ENCODE measurements at places on chromosomes 13 and 19. TPM values are rescaled to one million over a fixed set of nuclear protein-coding genes. Genes with fewer than 3 reads are reported as not detected.

- no peak for DNase-seq
Observed at GRCh38 chr19:7068599-7068998, 904 bp upstream of the ZNF557 start.

DNA sequence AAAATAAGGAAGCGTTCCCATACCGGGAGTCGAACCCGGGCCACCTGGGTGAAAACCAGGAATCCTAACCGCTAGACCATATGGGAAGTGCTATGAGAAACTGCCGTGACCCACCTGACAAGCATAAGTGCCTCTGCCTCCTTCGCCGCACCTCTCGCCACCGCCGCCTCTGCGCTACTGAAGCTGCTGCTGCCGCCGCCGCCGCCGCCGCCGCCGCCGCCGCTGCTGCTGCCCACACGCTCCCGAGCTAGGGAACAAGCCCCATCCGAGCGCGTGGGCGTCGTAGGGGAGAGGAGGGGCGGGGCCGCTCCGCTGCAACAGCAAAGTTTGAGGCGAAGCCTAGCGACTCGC lies 610 bp upstream of the WBP4 start:
- peak; percentile 73 for DNase-seq

GRCh38 chr13:80262051-80262695 lies 78.8 kb downstream of the SPRY2 start:
- no peak for DNase-seq

DNA sequence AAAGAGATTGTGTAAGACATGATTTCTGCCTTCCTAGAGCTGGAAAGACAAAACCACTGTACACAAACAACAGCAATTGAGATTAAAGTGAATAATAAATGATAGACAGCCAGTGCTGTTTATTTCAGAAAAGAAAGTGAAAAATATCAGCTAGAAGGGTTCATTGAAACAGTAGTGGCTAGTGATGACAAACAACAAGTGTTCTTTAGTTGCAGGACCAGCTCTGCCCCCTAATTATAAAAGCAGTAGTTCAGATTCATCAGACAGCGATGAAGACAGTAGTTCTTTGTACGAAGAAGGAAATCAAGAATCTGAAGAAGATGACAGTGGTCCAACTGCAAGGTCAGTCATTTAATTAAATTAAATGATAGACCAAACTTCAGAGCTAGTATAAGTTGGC lies 14.8 kb downstream of the GPALPP1 start:
- no peak for DNase-seq

DNA sequence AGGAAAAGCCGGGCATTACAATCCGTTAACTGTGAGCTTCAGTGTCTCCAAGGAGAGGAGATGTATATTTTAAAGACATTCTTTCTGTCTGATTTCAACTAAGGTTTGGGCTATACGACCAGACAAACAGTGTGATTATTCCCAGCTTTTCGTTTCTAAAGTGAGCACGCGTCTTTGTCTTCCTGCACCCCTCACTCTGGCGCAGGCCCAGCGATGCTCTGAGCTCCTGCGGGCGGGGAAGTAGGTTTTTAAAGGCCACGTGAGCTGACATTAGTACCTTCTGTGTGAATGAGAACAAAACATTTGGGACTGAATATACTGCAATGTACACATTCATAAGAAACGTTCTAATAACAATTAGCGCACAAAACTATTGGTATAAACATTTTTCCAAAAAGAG lies 15.3 kb upstream of the RANBP3 start:
- DNase-seq, result no peak

DNA sequence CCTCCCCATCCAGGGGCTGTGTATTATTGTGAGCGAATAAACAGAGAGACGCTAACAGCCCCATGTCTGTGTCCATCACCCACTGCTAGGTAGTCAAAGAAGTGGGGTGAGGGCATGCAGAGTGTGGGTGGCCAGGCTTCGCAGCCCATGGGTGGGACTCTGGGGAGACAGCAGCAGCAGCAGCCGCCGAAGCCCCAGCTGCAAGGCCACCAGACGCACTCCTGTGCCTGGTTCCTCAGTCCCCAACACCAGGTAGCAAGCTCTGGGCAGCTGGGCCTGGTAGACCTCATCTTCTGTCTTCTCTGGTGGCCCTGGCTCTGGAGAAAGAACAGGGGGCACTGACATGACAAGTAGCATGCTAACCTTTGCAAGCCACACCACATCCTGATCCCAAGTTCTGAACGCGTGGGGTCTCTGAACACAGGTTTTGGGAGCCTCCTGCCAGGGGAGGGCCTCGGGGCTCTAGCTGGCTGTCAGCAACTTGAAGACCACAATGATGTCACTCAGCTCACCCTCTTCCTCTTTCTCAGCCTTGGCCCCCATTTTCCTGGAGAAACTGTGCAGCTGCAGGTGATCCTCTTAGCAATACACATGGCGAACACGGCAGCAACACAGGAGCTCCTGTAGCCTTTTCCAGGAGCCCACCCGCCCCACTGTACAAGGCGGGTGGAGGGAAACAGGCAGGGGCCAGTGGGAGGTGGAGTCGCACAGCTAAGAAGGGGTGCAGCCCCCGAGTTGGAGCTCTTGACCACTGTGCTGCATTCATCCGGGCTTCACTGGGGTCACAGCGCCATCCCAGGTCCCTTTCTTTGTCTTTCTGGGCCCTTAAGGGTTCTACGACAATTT lies 5.8 kb downstream of the FUZ start:
- no peak for DNase-seq

GRCh38 chr13:45341799-45342500 lies 967 bp upstream of the TPT1 start:
- DNase-seq, result no peak

- DNase-seq, result no peak
Observed at GRCh38 chr13:71935166-71935840, 68.3 kb upstream of the DACH1 start.

DNA sequence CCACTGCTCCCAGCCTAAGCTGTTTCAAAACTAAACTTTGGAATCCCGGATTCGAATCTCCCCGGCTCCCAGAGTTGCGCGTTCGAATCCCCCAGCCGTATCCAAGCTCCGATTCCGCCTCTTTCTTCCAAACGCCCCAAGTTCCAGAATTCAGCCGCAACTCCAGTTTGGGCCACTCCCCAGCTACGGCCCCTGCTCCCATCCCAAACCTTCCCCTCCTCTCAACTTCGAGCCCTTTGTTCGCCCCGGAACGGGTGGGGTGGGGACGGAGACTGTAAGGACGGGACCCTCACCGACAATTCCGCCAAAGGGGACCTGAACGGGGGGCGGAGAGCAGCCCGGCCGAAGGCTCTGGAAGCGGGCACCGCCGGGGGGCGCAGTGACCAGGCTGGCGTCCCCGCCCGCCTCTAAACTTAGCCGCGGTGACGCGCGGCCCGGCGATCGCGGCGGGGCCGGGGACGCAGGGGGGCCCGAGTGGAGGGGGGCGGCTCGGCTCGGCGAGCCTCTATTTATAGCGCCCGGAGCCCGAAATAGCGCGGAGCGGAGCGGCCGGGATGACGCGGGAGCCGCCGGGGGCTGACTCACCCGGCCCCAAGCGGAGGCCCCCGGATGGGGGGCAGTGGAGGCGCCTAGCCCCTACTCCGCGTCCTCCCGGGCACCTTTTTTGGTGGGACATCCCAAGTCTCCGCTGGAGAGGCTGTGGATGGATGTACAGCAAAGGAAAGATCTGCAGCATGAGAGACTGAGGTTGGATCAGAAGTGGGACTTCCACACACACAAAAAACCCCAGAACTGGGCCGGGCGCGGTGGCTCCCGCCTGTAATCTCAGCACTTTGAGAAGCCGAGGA lies 4.9 kb upstream of the ERCC1 start:
- no peak for DNase-seq

DNA sequence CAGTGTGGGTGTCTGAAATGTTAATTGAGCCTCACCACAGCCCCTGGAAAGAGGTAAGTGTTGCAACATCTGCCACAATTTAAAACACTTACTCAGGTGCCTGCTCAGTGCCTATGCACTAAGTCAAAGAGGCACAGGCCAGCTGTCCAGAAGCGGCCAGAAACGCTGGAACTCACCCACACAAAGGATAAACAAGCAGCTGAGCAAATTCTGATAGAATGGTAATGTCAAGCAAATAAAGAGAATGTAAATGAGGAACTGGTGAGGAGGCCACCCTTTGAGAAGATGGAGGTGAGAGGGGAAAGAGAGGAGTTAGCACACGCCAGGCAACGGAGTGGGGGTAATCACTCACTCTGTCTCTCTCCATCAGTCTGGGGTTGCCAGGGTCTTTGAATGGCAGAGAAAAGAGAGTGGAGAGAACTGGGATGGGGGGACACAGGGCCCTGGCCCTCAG lies 67.7 kb upstream of the SERP2 start:
- no peak for DNase-seq

- no peak for DNase-seq
Observed at GRCh38 chr13:74743992-74744391, 609.8 kb upstream of the KLF12 start.

- peak; percentile 87 for DNase-seq
Observed at GRCh38 chr19:52139252-52140031, at the start of gene ZNF616. Gene ZNF616, minus strand, starts transcription at chr19:52139938. Its CDS starts 9,426 bp downstream, at chr19:52130512.

SMARCA4 gene
- 194 TPM for total RNA-seq

ZNF610 gene
- 1.3 TPM for total RNA-seq

MTRF1 gene
- total RNA-seq, result 18.0 TPM

ZNF285 gene
- total RNA-seq, result not detected

BRCA2 gene
- 9.7 TPM for total RNA-seq

KIR3DL2 gene
- total RNA-seq, result not detected

GNA15 gene
- total RNA-seq, result 0.26 TPM

FUT3 gene
- total RNA-seq, result not detected

NCR1 gene
- not detected for total RNA-seq
